ENCODE measurements at places on chromosomes 7 and 10. TPM values are rescaled to one million over a fixed set of nuclear protein-coding genes. Genes with fewer than 3 reads are reported as not detected.

Gene TPK1
- 5.6 TPM for total RNA-seq

Gene PAPSS2
- 3.1 TPM for total RNA-seq

Gene ATRNL1
- 856 TPM for total RNA-seq

Gene C7orf57
- total RNA-seq, result 0.78 TPM

Gene CPA1
- not detected for total RNA-seq

Gene TMED4
- total RNA-seq, result 74.2 TPM

Gene COMMD3
- total RNA-seq, result 58.6 TPM

Gene VSTM4
- 2.3 TPM for total RNA-seq

Gene KLF14
- total RNA-seq, result not detected

Gene NACAD
- total RNA-seq, result 5.5 TPM

Gene CXCL12
- total RNA-seq, result 19.0 TPM

Gene CALY
- 4.7 TPM for total RNA-seq

Gene RPEL1
- total RNA-seq, result 0.16 TPM

Gene ASB15
- not detected for total RNA-seq

Gene EPHA1
- total RNA-seq, result not detected

Gene PAX4
- total RNA-seq, result not detected

Measured in occipital lobe (tissue), 3 donors.